Right ventricle myocardium inferior (tissue), 1 donor: ENCODE measurements at places on chromosomes 7 and 10. TPM values are rescaled to one million over a fixed set of nuclear protein-coding genes. Genes with fewer than 3 reads are reported as not detected.

- DNase-seq, result no peak
Measured at GRCh38 chr10:11115337-11115736, 97.7 kb downstream of the CELF2 start.

DNA sequence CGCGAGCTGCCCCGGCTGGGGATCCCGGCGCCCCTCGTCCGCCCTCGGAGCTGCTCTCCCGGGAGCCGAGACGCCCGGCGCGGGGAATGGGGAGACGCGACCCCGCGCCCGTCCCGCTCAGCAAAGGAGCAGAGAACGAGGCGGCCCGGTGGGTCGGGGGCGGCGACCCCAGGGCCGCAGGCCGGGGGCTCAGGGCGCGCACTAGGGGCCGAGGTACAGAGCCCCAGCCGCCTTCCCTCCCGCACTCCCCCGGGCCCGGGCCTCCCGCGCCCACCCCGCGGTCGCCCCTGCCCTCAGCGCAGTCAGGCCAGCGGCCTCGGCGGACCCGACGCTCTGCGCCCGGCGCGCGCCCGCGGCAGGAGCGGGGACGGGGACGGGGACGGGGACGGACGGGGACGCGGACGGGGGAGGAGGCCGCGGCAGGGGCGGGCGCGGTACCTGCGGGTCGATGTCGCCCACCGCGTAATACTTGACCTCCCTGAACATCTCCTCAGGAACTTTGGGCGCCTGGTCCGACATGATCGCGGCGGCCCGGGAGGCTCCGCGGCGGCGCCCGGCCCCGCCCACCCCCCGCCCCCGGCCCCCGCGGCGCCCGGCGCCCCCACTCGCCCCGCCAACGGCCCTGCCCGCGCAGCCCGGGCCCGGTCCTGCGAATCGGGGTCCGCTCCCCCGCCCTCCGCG is 373 bp downstream of the PAXIP1 start:
- DNase-seq, result peak; percentile 74

GRCh38 chr10:24152270-24152669 is 56.7 kb upstream of the KIAA1217 start:
- no peak for DNase-seq

- no peak for DNase-seq
Measured at GRCh38 chr10:123807444-123808035, 84.1 kb downstream of the CPXM2 start.

GRCh38 chr10:70374775-70375614 is 7.4 kb downstream of the LRRC20 start:
- no peak for DNase-seq

- peak; percentile 52 for DNase-seq
Measured at GRCh38 chr7:122913608-122914007, 27.3 kb upstream of the CADPS2 start.

DNA sequence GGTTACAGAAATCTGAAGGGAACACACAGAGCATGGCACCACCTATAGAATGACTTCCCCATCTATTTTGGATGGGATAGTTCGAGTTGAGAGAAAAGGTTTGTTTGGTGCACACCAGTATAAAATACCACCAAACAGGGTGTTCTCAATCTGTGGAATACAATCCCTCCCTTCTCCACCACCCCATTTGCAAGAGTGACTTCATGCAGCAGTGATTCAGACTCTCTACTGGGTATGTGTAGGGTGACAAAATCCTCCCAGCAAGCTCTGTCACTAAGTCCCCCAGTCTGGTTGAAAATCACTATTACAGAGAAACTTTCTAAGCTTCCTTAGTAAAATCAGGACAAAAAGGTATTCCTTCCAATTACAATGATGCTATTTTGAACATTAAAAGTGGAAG is 69.0 kb downstream of the ANK3 start:
- no peak for DNase-seq

- DNase-seq, result no peak
Measured at GRCh38 chr10:34444223-34445183, 370.6 kb downstream of the PARD3 start.

DNA sequence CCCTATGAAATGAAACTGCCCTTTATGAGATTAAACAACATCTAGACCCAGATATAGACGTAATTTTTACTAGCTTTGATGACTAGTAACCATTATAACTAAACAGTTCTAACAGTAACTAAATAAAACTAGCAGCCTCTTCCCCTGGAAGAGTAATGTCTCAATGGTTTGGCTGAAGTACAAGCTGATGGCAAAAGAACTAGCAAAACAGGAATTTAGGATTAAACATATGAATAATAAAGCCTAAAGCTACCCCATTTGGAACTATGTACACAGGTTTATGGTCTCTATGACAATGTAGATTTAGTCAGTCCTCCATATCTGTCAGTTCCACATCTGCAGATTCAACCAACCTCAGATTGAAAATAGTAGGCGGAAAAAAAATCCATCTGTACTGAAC is 6.4 kb downstream of the DPY19L1 start:
- DNase-seq, result no peak

DNA sequence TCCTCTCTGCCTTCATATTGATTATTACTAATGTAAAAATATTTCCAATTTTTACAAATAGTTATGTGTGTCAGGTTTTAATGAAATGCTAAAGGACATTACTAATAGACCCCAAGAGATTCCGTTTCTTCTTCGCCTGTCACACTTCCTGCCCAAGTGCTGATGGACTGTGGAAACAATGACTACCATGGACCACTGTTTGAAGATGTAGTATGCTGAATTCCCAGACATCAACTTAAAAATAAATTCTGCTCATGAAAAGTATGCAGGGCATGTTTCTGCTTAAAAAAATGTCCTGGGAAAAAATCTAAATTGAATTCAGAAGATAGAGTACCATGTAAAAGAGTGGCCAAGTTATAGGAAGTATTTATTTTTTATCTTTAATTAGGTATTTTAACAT is 52.1 kb downstream of the ST7 start:
- DNase-seq, result no peak

DNA sequence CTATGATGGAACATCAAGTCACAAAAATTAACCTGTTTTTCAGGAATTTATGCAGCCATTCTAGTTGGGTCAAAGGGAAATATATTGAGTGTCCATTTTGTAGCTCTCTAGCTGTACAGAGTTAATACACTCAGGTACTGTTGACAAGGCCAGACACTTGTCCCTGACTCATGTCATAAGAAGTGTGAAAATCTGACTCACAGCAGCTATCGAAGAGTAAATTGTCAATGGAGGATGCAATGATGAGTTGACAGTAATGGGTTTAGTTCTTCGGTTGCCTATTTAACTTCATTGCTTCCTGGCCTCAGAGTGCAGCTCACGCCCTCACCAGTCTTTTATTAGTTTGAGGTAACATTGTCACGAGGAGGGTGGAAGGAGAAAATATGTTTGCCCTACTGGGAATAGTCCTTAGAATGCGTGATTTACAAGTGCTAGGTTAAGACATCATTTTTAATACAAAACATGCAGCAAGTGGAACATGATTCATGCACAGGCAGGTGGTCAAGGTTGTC is 255.1 kb downstream of the XPNPEP1 start:
- DNase-seq, result no peak

RBP3 gene
- not detected for total RNA-seq

OR2A7 gene
- total RNA-seq, result 0.22 TPM

CAV1 gene
- total RNA-seq, result 387 TPM

DNA sequence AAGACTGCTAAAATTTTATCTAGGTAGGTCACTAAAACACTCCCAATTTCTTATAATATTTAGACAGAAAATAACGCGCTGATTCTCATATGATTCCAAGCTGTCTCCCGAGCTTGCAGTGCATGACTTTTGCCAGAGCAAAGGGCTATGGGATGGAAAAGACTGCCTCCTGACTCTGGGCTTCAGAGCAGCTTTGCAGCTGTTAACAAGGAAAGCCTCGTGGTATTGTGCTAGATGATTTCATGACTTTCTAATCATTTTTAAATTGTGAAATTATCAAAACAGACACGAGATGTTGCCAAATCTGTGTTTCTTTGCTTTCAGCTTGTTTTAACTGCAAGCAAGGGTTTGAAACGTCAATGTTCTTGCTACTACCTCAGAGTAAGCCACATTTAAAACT is 238.3 kb downstream of the AGMO start:
- DNase-seq, result no peak

GRCh38 chr7:9507290-9507689 is 1073.9 kb downstream of the NXPH1 start:
- no peak for DNase-seq

DNA sequence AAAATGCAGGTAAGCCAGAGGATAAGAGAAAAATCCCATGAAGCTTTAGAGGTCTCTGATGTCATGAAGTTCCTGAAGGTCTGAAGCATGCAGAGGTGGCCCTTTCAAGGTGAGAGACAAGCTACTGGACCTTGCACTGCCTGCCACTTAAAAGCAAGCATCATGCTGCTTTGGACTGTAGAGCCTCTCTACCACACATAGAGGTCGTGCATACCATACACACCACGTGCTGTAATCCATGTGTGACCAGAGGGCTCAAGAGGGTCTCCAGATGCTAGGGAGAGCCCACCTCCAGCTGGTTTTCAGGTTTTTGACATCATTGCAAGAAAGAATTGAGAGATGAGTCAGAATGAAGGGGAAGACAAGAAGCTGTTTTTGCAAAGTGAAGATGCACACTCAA is 436.4 kb downstream of the TCERG1L start:
- no peak for DNase-seq

- peak; percentile 67 for DNase-seq
Measured at GRCh38 chr7:50641442-50642405, 76.5 kb upstream of the DDC start.
